Suprapubic skin (tissue), 4 donors: ENCODE measurements at places on chromosomes 16 and 17.
A peak's percentile ranks its signal among the peaks of the same experiment; 100 is the strongest.

- DNase-seq: no peak
Measured at GRCh38 chr16:79605999-79606398, 5.5 kb upstream of the MAF start.

- DNase-seq: no peak
Measured at GRCh38 chr17:7881276-7882054, 7.1 kb upstream of the CHD3 start.

- peak; percentile 72 for DNase-seq
Measured at GRCh38 chr17:13031718-13032350, 14.0 kb upstream of the ELAC2 start.

GRCh38 chr16:15765116-15765515 lies 91.7 kb downstream of the MYH11 start:
- no peak for DNase-seq

GRCh38 chr17:14771543-14771942 lies 470.7 kb downstream of the HS3ST3B1 start:
- DNase-seq: no peak

GRCh38 chr16:82629441-82630027 lies 2.8 kb downstream of the CDH13 start:
- no peak for DNase-seq

GRCh38 chr17:72812823-72813222 lies 279.7 kb downstream of the SLC39A11 start:
- DNase-seq: no peak
